Caco-2 (cell line): ENCODE measurements at places on chromosomes 6 and 20.

DNA sequence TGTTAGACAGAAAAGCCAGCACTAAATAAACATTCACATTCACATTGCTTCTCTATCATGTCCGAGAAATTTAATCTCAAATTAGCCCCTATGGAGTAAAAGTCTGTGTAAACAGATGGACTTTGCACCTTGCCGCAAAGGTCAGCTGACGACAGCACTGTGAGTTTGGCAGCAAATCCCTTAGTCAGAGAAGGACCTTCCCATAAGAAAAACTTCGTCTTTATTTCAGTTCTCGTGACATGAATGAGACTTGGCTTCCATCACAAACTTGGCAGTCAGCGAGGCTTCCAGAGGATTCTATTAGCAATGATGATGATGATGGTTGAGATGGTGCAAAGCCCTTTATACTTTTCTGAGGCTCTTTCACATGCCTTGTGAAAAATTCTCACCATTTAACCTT, 133.7 kb upstream of the IFNGR1 start:
- DNase-seq = peak; percentile 55

DNA sequence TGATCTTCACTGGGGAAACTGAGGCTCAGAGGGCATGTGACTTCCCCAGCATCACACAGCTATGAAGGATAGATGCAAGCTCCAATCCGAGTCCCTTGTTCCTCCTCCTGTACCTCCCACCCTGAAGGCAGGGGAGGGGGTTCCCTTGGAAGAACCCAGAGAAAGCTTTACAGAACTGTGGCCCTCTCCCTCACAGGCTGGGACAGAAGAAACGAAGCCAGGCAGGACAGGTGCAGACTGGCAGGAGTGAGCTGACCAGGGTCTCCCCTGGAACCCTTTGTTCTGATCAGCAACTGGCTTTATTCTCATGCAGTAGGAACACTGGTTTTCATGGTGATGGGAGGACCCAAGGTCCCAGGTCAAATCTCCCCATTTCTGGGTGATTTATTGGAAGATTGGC, 90.2 kb downstream of the TMEM242 start:
- DNase-seq = no peak

DNA sequence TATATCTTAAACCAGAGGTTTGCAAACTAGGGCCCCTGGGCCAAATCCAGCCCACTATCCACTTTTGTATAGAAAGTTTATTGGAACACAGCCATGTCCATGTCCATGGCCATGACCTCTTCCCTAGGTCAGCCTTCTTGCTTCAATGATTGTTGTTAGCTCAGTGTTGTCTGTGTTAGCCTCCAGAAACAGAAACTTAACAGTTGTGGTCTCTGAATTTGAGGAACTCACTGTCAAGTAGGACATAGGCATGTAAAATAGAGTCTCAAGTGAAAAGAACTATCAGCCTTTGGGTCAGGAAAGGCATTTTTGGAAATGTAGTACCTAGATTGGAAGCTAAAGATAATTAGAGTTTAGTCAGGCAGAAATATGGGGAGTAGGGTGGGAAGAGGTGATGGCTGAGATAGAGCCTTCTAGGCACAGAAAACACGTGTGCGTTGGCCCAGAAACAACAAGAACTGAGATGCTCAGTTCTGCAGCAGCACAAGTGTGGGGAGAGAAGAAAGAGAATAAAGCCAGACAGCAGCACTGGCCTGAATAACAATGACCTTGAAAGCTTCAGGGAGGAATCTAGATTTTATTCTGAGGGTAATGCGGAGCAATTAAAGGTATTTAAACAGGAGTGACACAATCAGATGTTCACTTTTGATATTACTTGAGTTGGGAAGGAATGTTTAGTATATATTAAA, 87.0 kb upstream of the OLIG3 start:
- no peak for DNase-seq

DNA sequence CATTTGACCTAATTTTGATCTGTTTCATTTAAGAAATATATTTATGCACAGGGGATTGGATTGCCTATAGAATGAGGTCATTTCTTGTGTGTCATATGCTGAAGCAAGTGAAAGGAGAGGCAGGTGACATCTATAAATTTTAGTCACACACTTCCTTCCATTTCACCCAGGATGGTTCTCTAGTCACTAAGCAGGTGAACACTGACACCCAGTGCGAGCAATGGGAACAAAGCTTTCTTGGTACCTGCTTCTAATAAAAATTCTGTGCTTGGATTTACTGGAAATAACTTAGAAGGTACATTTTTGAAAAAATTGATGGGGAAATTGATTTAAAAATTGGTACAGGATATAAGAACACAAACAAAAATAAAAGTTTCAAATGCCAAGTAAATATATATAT, 66.9 kb upstream of the MC3R start:
- DNase-seq = no peak

DNA sequence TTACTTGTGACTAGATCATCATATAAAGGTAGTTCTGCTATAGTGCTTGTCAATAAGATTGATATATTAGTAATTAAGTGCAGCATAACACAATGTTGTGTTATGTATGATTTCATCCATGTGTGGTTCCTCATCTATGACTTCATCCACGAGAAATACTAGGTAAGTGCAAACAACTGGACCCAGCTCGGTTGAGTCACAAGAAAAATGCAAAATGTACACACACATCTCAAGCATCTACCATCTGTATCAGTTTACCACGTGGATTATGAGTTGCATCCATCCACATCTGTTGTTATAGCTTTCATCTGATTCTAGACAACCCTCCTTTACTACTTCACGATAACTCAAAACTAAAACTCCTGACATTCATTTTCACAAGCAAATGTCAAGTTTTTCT, 517.0 kb upstream of the CITED2 start:
- DNase-seq = no peak

DNA sequence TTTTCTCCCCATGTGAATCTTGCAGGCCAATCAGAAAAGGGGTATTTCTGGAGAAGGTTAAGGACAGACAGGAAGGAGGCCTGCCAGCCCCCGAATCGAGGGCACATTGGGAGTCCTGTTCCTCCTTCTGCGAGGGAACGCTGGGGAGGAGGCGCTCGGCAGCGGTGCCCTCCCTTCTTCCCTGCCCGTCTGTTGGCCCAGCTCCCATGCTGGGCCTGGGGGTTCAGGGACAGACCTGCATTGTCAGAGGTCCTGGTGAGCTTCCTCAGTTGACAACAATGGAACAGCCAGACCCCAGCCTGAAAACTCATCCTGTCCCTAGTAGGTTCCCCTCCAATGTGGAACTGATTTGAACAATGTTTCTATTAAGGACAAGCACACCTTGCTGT, 15.1 kb upstream of the SYNJ2 start:
- DNase-seq = no peak

DNA sequence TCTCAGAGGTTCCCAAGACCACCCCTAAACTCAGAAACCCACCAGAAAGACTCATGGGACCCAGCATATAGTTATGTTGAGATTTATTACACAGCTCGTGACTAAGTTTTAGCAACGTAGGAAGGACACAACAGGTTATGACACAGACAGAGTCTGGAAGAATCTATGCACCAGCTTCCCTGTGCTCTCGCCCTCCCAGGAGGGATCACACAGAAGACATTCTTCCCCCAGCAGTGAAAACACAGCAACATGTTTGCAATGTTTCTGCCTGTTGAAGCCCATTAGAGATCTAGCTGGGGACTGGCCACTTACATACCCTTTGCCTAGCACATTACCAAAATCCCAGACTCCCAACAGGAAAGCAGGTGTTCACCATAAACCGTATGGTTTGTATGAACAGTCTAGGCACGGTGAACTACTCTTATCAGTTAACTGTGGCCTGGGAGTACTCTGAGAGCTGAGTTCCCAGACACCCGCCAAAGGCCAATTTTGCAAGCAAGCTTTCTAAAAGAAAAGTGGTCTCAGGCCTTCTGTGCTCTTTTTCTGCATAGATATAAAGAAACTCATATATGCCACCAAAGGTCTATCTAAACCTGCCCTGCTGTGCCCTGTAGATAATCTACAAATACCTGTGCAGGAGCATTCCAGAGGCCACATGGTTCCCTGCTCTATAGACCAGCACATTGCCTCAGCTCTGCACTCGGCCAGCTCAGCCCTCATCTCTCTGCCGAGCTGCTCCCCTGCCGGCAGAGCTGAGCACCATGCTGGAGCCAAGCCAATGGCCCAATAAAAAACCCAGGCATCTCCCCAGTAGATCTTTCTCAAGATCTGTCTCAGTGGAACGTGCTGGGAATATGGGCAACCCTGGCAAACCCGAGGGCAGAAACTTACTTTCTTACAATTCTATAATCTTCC, 69.6 kb upstream of the SMIM28 start:
- DNase-seq = no peak
